ENCODE measurements at places on chromosomes 12 and 14.

- no peak for DNase-seq
These were observed 46.5 kb downstream of the PAPLN start for GRCh38 chr14:73283608-73284379.

- no peak for DNase-seq
These were observed 24.6 kb upstream of the UBC start for GRCh38 chr12:124939079-124939420.

DNA sequence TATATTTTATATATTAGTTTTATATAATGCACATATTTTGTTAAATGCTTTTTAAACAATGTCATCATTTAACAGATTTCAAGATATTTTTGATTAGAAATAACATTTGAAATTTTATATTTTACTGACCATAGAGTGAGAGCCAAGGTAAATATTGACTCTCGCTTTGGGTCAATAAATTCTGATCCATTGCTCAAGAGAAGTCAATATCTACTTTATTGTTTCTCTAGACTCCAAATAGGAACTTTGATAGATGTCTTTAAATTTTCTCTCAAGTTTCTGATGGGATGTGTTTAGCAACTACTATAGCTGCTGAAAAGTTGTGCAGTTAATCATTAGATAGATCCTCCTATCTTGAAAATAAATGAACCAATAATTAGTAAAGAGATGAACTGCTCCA, 61.4 kb upstream of the ATXN7L3B start:
- no peak for DNase-seq

DNA sequence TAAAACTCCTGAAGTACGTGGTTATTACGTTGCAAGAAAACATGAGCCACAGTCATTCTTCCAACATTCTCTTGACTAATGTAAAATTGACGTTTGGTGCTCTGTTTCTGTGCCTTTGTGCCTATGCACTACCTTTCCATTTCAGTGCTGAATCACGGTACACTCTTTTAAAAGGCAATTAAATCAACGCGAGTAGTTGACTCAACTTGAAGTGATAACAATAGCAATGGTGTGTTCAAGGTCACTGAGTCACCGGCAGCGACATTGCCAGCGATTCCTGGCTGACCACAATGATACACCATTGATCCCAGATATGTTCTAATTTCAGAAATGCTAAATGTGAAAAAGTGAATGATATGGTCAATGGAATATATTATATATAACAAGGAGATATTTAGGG, 17.8 kb downstream of the AK7 start:
- peak; percentile 54 for DNase-seq

DNA sequence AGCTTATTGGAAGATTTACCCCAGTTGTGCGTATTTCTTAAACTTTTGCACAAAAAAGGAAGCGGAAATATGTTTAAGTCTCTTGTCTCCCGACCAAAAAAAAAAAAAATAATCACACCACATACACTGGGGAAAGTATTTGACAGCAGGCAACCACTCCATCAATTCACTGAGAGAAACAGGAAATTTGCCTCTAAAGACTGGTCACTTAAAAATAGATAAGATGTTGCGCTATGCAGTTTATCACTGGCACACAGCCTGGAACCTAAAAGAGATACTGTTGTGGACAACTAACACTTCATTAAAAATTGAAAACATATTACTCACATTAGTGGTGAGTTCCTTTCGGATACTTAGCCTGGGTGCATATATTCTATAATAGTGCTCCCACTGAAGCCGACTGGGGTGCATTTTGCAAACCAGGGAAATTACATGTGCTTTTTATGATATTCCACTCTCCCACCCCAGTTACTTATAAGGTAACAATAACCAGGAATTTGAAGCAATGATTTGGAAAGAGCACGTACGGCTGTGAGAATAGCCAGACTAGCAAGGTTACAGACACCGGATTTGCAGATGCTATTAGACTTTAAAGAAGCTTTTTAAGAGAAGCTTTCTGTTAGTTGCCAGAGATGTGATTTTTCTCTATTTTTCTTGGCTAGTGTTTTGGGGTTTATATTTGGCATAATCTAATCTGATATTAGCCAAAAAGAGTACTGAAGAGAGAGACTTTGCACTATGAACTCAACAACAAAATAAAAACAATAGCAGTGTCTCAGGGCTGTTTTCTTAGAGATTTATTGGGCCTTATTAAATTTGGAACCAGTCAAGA, 311.5 kb downstream of the NOVA1 start:
- DNase-seq, result no peak

GRCh38 chr14:81412779-81413178, 12.7 kb upstream of the STON2 start:
- no peak for DNase-seq

DNA sequence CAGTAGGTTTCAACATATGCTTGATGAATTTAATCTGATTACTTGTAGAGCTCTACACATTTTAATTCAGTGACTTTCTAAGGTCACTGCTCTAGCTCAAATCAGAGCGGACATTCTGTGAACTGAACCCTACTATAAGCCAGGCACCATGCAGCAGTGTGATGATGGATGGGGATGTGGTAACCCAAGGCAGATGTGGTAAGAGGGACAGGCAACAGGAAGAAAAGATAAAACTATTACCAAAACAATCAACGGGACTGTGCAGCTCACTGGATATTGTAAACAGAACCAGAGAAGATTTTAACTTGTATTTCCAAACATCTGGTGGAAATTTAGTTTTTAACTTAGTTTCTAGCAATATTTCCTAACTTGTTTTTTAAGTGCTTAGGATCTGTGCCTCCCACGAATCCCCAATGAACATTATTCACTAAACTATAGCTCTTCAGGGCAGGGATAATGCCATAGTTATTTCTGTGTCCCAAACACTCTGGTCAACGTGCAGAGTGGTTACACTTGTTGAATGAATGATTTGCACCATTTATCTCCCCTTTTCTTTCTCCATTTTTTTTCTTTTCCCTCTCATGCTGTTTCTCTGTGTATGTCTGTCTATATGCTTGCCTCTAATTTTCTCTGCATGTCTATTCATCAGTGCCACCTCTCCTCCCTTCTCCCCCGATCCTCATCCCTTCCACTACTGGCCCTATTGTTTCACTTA, 3.0 kb downstream of the ERO1A start:
- no peak for DNase-seq

GRCh38 chr14:59868021-59868420, 2.6 kb downstream of the RTN1 start:
- DNase-seq, result no peak

All from PC-9 (cell line).